Stimulated activated CD8-positive, alpha-beta memory T cell treated with anti-CD3 and anti-CD28 coated beads, Interleukin-7, amount 100 ng/mL, for 48 hours (primary cell): ENCODE measurements at places on chromosomes 7 and 10.

DNA sequence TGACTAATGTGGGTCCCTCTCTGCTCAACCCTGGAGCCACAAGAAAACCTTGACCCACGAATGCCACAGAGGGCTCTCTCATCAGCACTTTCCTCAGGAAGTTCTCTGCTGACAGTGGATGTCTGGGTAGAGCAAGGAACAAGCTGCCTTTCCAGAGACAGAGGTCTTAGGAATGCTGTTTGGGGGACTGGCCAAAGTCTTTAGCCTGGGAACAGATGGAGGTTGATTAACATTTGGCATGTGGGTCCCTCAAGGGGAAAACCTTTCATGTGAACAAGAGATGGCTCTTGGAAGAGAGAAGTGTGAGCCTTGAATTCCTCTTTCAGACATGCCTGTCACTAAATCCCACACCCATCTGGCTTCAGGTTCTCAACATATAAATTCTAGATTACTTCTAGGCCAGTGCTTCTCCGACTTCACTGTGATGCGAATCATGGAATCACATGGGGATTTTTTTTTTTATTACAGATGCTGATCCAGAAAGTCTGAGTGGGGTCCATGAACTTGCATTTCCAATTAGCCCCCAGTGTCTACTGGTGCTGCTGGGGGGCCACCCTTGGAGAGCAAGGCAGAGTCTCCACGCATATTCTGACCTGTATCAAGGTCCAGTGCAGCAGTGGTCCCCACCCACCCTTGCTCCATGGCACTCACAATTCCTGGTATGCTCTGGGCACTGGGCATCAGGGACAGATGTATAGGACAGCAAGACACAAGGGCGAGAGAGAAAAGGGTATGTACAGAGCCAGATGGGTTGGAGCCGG lies 360.4 kb downstream of the CXCL12 start:
- no peak for DNase-seq

- no peak for DNase-seq
Measured at GRCh38 chr7:116906391-116906790, 44.0 kb downstream of the CAPZA2 start.

DNA sequence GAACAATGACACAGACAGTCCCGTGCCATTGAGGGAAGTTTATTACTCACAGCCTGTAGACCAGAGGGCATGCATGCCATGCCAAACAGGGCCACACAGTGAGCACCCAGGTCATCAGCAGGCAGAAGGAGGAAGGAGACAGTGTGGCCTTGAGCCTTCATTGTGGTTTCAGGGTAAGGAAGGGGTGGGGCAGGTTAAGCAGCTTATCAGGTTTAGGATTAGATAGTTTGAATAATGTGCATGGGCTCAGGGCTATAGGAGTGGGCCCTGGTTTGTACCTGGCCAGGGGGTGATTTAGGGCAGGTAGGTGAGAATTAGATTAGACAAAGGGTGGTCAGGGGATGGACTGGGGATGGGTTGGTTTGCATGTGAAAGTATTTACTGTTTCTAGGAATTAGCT lies 67.9 kb downstream of the ADCY1 start:
- DNase-seq, result no peak

DNA sequence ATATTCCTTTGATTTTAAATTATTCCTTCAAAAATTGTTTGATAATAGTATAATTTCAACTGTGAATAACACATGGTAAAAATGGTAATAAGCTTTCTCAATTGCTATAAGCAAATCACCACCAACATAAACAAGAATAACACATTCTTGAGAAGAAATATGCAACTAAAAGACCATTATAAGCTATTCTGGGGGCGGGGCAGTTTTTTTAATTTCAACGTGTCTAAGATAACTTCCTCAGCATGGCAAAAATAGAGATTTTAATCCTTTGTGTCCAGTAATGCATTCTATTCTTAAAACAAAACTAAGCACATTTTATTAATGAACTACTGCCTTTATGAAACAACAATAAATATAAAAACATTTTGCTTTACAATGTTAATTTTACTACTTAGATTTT lies 1.5 kb downstream of the DNAJC12 start:
- no peak for DNase-seq

DNA sequence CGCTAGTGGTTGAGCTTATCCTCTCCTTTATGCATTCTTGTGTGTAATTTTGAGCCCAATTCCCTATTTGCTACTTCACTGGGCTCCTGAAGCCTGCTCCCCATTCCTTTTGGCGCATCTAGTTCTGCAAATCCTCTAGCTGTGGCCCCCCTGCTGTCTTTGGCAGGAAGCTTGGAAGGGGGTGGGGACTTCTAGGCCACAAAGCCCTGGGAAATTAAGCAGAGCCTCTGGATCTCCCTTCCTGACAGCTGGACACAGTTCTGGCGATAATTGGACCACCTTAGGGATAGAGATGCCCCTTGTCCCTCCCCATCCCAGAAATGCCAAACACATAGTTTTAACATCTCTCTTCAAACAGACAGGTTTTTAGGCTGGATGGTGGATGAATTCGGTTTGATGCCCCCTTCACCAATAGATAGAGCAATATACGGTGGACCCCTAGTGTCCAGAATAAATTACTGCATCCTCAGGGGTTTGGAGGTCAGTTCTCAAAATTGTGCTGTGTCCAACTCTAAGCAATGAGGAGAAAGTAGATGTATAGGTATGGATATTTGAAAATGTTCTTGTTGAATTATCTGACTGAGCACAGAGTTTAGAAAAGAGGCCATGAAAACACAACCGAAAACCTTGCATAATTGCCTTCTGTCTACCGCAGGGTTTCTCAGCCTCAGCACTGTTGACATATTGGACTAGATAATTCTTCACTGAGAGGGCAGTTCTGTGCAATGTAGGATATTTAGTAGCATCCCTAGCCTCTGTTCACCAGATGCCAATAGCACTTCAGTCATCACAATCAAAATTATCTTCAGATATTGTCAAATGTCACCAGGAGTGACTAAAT lies 75.5 kb downstream of the PAPSS2 start:
- DNase-seq, result no peak

DNA sequence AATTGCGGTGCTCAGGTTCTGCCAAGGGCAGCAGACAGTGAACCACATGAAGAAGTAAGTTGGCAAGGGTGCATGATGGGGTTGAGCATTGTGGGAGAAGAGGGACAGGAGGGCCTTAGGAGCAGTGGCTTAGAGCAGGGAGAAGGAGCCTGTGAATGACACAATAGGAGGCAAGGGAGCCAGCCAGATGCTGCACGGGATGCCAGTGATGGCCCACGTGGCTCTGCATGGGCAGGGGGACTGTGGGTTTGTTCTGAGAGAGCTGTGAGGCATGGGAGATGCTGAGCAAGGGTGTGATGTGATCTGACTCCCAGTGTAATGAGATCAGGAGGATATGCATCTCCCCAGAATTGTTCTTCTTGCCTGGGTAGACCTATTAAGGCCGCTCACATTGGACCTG lies 60.9 kb downstream of the C10orf90 start:
- DNase-seq, result no peak

- DNase-seq, result no peak
Measured at GRCh38 chr10:89367529-89367928, 10.3 kb upstream of the IFIT1B start.

DNA sequence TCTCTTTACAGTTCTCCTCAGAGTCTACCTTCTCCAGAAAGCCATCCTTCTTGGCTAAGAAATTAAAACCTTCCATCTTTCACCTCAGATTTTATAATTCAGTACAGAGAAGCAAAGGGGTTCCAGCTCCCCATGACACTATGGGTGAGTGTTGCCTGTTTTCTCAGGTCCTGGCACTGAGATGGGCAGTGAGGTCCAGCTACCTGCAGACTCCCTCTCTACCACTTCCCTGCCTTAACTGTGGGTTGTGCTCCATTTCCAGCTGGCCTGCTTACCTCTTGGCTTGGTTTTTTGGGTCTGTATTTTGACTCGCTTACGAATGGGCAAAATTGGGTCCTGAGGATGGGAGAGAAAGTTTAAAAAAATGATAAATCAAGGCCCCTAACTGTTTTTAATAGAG lies 26.3 kb downstream of the ZCWPW1 start:
- no peak for DNase-seq

DNA sequence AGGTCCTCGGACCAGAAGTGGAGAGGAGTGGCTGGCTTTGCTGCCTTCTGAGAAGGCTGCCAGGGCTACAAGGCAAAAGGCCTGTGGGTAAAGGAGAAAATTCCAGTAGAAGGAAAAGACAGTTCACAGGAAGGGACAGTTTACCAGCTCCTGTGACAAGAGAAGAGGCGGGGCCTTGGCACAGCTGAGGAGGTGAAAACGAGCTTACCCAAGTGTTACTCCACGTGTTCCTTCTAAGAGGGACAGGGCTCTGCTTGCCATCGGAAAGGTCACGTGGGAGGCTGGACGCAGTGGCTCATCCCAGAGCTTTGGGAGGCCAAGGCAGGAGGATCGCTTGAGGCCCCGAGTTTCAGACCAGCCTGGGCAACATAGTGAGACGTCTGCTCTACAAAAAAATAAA lies 129.4 kb upstream of the ZNF746 start:
- no peak for DNase-seq

GRCh38 chr10:30557884-30558283 lies 71.7 kb downstream of the LYZL2 start:
- no peak for DNase-seq

DNA sequence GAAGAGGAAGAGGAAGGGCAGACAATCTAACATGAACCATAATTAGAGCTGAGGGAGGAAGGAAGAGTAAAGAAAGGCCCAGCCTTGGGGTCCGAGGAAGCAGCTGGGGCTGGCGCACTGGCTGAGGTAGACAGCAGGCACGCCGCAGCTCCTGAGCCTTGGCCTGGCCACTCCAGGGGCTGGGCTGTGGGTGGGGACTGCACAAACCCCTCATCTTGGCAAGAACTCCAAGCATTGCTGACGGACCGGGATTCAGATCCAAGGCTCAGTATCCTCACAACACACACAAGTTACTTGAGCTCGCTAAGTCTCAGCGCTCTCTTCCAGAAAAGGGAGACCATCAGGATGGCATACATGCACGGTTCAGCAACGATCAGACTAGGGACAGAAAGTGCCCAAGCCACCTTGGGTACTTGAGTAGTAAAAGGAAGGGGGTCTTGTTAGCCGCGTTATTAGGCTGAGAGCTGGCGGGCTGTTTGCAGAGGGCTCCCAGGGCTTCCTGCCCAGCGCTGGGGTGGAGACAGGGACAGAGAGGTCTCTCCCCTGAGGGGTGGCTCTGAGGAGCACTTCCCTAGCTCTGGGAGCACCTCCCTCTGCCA lies 4.5 kb downstream of the TNS3 start:
- DNase-seq, result no peak

- no peak for DNase-seq
Measured at GRCh38 chr7:26117142-26117807, 34.7 kb upstream of the NFE2L3 start.
